Naive thymus-derived CD8-positive, alpha-beta T cell (primary cell): ENCODE measurements at places on chromosomes 7 and 10.

- no peak for DNase-seq
These were observed 166.8 kb upstream of the TBX20 start for GRCh38 chr7:35420656-35421055.

DNA sequence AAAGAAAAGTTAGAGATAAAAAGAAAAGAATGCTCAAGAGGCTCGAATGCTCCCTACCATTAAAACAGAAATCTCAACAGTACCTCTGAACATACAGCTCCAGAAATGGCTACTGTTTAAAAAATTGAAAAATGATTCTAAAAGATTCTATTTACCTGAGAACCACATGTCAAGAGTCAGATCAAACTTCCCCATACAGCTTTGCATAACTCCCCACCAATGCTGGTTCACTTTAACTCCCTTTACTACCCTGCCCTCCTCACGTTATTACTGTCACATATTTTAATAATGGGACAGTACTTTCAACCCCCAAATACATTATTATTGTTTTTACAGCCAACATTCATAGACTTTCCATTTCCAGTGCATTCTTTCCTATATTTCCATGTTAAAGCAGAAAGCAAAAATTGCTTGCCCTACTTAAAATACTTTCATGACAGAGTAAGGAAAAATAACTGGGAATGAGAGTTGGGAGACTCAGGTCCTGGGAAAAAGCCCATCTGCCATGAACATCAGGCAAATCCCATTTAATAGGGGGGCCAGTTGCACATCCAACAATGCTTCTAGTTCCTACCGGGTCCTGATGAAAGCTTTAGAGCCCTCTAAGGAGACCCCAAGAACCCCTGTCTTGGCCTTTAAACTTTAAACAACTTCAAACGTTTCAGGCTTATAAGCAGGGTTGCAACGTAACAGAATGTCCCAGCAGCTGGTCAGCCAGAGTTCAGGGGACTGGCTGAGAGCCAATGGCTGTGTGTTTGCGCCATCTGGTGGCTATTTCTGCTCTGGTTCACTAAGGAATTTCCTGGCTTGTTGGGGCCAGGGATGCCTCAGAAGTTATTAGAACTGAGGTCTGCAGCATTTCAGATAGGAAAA, 247.4 kb downstream of the ELMO1 start:
- peak; percentile 20 for DNase-seq

DNA sequence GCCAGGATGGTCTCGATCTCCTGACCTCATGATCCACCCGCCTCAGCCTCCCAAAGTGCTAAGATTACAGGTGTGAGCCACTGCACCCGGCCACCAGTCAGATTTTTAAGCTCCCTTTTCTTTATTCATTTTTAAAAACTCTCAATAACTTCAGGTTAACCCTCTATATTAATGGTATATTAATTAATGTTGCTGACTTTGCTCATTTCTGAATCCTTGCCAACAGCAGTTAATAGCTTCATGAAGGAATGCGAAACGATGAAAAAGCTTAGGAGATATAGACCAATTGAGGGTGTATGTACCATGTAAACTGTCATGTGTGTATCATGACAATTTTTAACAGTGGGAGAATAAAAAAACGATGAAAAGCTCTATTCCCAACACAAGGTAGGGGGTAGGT, 27.5 kb downstream of the PNPLA8 start:
- DNase-seq: no peak

- no peak for DNase-seq
These were observed 756.0 kb downstream of the KCNMA1 start for GRCh38 chr10:76881477-76882220.

DNA sequence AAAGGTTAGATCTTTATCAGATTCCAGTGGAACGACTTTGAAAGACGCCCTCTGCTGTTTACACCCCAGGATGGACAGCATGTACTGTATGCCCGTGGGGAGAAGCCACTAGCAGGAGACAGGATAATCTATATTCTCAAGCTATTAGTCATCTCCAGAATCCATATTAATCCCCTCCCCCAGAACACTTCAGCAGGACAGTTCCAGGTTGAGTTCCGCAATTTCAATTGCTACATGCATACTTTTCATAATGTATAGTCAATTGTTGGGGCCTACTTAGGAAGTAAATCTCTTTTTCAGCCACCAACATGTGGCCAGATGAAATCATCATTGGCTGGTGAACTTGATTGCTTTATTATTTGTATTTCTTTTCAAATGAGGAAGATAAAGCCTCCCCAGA, 313.1 kb upstream of the SMIM30 start:
- DNase-seq: no peak

- no peak for DNase-seq
These were observed 97.0 kb downstream of the ANKRD61 start for GRCh38 chr7:6128205-6128604.

DNA sequence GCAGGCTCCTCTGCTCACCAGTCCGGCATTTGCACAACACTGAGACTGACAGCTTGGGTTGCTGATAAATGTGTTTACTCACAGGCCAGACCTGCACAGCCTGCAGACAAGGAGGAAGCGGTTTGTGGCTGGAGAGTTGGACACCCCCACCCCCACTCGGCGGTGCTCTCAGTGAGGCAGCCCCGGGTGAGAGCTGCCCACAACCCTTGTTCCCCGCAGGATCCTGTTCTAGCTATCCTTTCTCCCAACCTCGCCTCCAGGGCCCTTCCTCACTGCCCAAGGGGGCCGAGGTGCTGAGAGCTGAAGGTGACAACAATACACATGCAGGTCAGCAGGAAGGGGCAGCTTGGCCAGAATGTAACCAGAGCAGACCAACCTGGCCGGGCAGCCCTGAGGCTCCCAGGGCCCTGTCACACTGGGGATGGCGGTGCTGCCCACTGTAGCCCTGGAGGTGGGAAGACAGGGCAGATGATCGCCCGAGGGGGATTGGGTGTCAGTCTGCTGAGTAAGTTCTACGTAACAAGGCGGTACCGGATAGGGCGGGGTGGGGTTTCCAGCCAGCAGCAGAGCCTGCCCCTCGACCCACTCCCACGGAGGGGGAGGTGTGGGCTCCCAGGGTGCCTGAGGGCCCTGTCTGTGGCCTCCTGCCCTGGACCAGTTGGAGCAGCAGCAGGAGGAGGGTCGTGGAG, 2.1 kb upstream of the ADAM8 start:
- peak; percentile 23 for DNase-seq

- DNase-seq: no peak
These were observed 33.9 kb downstream of the STOX1 start for GRCh38 chr10:68861253-68861652.

DNA sequence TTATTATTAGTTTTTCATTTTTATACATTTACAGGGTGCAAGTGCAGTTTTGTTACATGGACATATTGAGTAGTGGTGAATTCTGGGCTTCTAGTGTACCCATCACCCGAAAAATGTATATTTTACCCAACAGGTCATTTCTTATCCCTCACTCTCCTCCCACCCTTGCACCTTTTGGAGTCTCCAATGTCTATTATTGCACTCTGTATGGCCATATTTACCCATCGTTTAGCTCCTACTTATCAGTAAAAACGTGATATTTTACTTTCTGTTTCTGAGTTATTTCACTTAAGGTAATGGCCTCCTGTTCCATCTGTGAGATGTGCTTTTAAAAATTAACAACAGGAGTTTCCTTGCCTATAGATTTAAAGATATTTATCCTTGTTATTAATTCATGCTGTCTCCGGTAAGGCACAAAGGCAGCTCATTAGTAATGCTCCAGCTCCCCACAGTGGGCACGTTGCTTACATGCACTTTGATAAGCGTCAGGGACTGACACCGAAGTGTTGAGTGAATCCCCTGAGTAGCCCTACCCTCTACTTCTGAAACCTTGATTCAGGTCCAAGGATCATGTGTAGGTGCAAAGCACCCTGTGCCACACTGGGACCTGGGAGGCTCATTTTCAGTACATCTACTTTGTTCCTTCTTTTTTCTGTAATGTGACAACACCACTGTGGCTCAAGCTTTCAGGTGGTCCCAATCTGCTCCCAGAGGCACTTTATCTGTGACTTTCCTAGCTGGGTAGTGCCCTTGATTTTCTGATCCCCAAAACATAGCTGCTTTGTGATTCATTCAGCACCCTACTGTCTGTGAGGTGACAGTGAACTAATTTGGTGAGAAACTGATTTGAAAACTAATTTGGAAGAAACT, 27.3 kb downstream of the HYAL4 start:
- DNase-seq: peak; percentile 17

GRCh38 chr7:122689346-122690109, 9.4 kb downstream of the RNF133 start:
- no peak for DNase-seq

DNA sequence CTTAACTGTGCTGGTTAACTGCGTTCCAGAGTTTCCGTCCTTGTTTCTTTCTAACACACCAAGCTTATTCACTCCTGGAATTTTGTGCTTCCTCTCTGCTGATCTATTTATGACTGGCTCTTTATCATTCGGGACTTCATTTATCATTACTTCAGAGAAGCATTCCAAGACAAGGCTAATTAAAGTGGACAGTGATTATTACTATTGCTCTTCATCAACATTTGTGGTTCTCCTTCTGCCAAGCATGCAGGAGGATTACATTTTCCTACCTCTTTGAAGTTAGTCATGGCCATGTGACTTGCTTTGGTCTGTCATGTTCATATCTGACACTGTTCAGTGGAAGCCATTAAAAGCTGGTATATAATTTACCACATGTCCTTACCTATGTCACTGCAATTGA, 172.4 kb upstream of the AGR3 start:
- DNase-seq: no peak
